ENCODE measurements at places on chromosomes 5 and 9.

DNA sequence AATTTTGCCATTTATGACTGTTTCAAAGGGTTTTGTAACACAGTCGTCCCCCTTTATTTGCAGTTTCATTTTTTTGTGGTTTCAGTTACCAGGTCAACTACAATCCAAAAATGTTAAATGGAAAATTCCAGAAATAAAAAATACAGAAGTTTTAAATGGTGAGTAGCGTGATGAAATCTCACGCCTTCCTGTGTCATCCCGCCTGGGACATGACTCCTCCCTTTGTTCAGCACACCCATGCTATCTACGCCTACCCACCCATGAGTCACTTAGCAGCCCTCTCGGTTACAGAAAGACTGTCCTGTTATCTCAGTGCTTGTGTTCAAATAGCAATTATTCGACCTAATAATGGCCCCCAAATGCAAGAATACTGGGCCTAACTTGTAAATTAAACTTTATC lies 765.3 kb upstream of the ADAMTS16 start:
- no peak for DNase-seq

GRCh38 chr9:114374936-114375335 lies 12.8 kb downstream of the AKNA start:
- no peak for DNase-seq

GRCh38 chr5:74009502-74009901 lies 383.5 kb downstream of the ARHGEF28 start:
- DNase-seq = no peak

DNA sequence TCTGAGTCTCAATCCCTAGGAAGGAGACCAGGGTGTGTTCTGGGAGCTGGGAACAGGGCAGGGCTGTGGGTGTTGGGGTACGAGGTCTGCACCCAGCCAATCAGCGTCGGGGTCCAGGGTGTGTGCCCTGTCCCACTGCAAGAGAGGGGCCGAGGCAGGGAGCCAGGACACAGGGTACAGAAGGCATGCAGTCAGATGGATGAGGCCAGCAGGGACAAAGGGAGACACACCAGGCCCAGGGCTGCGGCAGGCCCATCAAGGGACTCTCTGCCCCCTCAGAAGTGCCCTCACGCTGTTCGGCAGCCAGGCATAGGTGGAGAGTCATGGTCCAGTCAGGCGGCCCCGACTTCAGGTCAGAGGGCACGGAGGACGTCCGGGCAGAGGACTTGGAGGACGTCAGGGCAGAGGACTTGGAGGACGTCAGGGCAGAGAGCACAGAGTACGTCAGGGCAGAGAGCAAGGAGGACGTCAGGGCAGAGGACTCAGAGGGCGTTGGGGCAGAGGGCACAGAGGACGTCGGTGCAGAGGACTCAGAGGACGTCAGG lies 28.8 kb upstream of the ADAMTS2 start:
- no peak for DNase-seq
